ENCODE measurements at places on chromosomes 11 and 22. TPM values are rescaled to one million over a fixed set of nuclear protein-coding genes. Genes with fewer than 3 reads are reported as not detected.

DNA sequence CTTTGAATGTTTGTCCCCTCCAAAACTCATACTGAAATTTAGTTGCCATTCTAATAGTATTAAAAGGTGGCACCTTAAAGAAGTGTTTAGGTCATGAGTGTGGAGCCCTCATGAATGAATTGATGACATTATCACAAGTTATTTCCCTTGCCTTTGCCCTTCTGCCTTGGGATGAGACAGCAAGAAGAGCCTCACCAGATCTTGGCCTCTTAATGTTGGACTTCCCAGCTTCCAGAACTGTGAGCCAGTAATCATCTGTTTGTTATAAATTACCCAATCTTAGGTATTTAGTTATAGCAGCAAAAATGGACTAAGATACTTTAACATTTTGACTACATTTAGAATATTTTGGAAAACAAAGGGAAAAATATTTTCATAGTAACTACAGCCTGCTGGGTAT is 371.0 kb downstream of the JRKL start:
- no peak for DNase-seq

DNA sequence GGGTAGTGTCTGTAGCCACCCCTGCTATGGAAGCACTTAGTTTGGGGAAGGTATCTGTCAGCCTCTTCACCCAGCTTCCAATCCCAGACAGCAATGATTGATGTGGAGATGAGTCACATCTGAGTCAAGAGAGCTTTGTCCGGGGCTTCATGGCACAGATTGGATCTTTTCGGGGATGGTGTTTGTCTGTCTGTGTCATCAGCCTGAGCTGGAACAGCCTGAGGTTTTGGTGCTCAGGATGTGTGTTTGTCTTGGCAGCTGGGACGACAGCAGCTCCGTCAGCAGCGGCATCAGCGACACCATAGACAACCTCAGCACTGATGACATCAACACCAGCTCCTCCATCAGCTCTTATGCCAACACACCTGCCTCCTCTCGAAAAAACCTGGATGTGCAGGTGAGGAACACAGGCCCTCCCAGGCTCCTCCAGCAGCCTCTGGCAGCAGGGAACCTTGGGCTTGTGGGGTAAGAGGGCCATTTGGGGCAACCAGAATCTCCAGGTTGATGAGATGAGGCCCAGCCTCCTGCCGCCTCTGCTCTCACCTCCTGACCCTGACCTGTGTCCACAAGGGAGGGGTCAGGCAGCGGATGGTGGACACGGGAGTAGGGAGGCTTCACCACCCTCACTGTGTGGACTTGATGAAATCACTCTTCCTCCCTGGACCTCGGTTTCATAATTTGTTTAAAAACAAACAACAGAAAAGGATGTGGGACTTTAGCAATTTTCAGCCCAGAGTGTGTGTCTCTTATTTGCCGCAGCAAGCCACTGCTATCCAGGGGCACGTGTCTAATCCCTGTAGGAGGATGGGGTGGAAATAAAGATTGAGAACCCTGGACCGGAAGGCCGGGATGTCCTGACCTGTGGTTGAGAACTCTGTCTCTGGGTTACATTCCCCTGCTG is 124.3 kb downstream of the DBX1 start:
- DNase-seq: no peak

DNA sequence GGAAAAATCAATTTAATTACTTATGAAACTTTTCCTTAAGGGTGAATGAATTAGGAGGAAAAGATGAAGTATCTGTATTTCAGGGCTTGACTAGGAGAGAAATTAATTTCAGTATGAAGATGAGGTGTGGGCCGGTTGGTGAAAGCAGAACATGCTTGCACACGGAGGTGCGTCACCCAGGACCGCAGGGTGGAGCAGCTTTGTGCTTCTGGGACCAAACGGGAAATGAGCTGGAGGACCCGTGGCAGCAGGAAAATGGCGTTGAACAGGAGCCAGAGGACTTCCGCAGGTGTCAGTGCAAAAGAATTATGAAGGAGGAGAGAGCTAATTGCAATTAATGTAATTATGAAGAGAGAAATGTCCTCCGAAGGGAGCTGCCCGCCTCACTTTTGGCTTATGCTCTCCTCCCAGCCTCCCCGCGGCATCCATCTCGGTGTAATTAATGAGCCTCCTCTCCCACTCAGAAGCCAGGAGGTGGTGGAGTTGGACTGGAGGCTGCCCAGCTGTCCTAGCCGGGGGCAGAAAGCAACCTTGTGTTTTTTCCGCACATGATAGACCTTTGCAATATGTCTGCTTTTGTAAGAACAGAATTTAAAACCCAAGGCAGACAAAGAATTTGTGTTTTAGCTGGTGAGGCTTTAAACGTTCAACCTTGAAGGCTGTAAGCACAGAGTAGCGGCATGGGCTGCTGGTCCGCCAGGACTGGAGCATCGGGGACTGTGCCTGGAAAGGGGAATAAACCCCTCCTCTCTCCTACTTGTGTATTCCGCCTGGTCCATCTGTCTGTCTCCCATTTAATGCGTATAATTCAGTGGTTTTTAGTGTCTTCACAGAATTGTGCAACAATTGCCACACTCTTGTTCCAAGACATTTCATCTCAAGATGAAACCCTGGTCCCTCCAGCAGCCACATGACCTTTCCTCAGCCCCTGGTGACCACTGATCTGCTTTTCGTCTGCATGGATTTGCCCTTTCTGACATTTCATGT is 180.6 kb downstream of the TBC1D22A start:
- DNase-seq: no peak

C11orf86 gene
- total RNA-seq: not detected

OR2AT4 gene
- total RNA-seq: not detected

RIBC2 gene
- 2.1 TPM for total RNA-seq

PPP6R3 gene
- 183 TPM for total RNA-seq

C22orf15 gene
- total RNA-seq: 0.18 TPM

BEST1 gene
- 9.4 TPM for total RNA-seq

TPBGL gene
- 0.26 TPM for total RNA-seq

GGTLC2 gene
- not detected for total RNA-seq

GRCh38 chr11:132064987-132065620 is 694.7 kb downstream of the NTM start:
- DNase-seq: no peak

CARD16 gene
- total RNA-seq: 14.3 TPM

GRCh38 chr11:2259466-2259830 is 10.9 kb downstream of the ASCL2 start:
- peak; percentile 39 for DNase-seq

- DNase-seq: no peak
Measured at GRCh38 chr11:111302298-111302697, 4.0 kb downstream of the POU2AF3 start.

DNA sequence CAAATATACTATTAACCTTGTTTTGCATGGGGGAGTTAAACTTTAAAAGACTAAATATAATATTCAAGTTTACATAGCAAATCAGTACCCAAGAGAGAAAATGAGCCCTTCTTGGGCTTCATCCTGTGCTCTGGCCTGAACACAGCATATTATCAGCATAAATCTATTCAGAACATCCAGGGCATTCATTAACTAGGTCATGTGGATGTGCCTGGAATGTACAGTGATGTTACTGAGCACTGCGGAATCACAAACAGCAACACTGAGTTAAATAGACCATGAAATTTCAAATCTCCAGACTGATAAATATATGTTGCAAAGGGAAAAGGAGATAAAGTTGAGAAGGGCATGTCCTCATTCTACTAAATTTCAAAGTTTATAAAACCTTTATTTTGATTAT is 426.4 kb downstream of the AASDHPPT start:
- DNase-seq: no peak

GRCh38 chr11:76114238-76114637 is 92.1 kb downstream of the WNT11 start:
- DNase-seq: no peak

GRCh38 chr11:32023370-32024305 is 67.2 kb upstream of the RCN1 start:
- DNase-seq: no peak

DNA sequence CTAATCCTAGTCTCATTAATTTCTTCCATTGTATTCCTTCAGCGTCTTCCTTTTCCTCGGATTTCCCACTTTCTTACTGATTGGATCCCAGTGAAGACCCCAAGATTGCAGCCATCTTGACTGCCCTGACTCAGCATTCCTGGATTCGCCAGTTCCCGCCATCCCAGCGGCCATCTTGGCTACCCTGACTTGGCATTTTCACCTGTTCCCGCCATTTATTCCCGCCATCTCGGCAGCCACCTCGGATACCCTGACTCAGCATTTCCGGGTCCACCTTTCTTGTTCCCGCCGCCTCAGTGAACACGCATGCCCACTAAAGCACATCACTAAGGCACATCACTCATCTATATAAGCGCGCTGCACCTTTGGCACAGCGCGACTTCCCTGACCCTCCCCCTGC is 13.8 kb upstream of the OR56A3 start:
- DNase-seq: no peak

DNA sequence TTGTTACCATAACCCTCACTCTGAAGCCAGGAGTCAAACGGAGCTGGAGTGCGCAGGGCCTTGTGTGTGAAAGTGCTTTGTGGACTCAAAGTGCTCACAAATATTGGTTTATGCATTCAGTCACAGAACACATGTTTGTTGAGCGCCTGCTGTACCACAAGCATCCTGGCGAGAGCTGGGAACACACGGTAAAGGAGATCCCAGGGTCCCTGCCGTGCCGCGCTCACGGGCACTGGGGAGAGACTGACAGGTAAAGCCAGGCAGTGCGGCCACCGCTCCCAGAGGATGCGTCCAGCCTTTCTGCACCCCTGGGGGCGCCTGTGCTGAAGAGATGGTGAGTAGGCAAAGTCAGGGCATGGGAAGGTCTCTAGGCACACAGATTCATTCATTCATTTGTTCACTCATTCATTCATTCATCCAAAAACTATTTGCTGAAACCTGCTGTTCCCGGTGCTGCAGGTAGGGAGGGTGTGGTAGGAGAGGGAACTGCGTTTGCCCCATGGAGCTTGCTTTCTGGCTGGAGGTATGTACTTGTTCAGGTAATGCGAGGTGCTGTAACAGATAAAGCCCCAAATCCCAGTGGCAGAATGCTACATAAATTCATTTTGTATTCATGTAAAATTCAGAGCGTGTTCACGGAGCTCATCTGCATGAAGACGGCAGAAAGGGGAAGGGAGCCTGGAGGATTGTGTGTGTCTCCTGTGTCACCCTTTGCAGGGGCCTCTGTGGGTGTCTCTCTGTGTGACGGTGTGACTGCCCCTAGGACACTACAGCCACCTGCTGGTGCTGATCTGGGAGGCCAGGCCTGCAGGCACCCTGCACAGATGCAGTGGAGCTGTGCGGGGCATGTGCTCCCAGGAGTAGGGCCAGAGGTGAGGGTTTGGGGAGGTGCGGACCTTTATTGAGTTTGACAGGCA is 167.0 kb upstream of the B3GAT1 start:
- DNase-seq: no peak

WBP2NL gene
- total RNA-seq: 4.2 TPM

GRCh38 chr22:24379536-24379935 is 47.9 kb upstream of the ADORA2A start:
- DNase-seq: no peak

DNA sequence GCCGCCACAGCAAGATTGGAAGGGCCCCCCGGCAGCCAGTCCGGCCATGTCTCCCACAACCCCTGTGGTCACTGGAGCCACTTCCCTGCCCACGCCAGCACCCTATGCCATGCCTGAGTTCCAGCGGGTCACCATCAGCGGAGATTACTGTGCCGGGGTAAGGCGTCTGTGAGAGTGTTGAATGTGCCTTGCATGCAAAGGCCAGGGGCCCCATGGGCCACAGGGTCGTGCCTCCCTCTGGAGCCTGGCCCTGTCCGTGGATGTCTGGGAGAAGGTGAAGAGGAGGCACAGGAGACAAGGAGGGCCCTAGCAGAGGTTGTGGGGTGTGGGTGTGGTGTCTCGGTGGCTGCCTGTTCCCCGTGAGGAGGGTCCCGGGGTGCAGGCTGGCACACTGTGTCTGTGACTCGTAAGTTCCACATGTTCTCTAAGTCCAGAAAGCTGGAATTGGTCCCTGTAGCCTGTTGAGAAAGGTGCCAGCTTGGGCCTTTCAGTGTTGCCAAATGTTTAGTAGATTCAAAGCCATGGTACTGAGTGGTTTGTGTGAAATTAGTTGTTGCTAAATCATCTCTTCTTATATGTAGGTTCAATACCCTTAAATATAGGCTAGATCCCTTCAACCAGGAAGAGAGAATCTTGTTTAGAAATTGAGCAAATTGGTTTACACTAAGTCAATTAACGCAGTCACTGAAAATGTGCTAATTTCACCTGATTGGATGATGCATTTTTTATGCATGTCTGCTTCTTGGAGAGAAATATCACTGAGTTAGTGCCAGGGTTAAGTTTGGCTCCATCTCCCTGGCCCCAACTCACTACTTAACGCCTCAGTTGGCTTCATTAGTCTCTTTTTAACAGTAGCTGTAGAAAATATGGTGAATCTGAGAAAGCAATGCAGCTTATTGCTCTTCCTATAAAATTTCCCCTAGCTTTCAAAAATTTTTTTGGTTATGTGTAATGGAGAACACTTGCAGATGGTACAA is 23.8 kb downstream of the AMPD3 start:
- no peak for DNase-seq

DNA sequence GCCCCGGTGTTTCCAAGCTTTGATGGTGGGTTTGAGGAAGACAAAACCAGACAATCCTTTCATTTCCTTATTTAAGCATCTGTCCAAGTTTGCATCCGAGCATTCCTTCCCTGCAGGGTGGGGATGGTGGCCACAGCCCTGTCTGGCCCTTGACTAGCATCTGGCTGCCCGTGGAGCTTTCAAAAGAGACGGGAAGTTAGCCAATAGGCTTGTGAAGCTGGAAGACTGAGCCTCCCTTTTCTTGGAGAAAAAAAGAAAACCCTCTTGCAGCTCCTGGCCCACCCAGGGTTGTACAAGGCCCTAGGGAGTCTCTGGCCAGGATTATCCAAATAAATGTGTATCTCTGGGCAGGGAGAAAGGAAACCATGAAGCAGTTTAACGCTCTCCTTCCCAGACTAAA is 60.6 kb downstream of the MICAL2 start:
- peak; percentile 48 for DNase-seq

- DNase-seq: no peak
Measured at GRCh38 chr11:63603180-63603518, 11.1 kb downstream of the PLAAT3 start.

CD44 gene
- total RNA-seq: 348 TPM

C11orf52 gene
- total RNA-seq: 8.5 TPM

GRCh38 chr11:111378861-111379601 is at the start of gene POU2AF1:
POU2AF1 (minus strand) TSS chr11:111379275; CDS start chr11:111379177, 98 bp downstream.
- DNase-seq: no peak

DNA sequence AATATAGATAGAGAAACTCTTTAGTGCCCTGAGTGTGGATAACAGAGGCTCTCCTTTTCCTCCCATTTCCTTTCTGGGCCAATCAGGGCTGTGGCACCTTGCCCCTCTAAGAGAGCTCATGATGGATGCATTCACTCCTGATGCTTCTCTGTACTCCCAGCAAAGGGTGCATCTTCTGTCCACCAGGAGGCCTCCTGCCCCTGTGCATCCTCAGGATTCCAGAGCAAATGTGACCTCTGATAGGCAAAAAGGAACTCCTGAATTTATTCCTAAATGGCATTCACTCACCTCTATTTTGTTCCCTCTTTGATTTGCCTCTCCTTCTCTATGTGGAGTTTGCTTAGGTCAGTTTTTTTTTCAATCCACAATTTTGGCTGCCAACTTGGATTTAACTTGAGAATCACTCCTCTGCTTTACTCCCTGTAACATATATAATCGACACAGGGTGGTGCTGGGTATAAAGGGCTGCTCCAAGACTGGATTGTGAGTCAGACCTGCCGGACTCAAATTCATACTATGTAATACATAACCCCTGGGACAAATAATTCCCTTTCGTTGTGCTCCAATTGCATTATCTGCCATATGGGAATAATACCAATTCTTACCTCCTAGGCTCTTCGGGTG is 1.1 kb upstream of the MRGPRX4 start:
- no peak for DNase-seq

Measured in ureter (tissue), 1 donor.